ENCODE measurements at places on chromosomes 5 and 9. TPM values are rescaled to one million over a fixed set of nuclear protein-coding genes. Genes with fewer than 3 reads are reported as not detected.

The CD74 gene
- not detected for total RNA-seq

The CCDC171 gene
- total RNA-seq = 0.33 TPM

The GARNL3 gene
- 3.3 TPM for total RNA-seq

The SPATA31C1 gene
- total RNA-seq = not detected

The MCIDAS gene
- total RNA-seq = 1.6 TPM
